ENCODE measurements at places on chromosomes 12 and 14. TPM values are rescaled to one million over a fixed set of nuclear protein-coding genes. Genes with fewer than 3 reads are reported as not detected.

SAV1 gene
- total RNA-seq: 11.6 TPM

POU6F1 gene
- total RNA-seq: 6.0 TPM

TGM1 gene
- 4.2 TPM for total RNA-seq

AMIGO2 gene
- 1.7 TPM for total RNA-seq

TAS2R42 gene
- total RNA-seq: not detected

FAM90A1 gene
- 0.54 TPM for total RNA-seq

ZNF84 gene
- 76.7 TPM for total RNA-seq

CELA1 gene
- not detected for total RNA-seq

EML5 gene
- total RNA-seq: 2.1 TPM

C1QL4 gene
- total RNA-seq: 4.8 TPM

AMN gene
- total RNA-seq: 0.34 TPM

KCNMB4 gene
- 18.7 TPM for total RNA-seq

PROX2 gene
- not detected for total RNA-seq

PLEKHD1 gene
- total RNA-seq: 1.3 TPM

CFAP54 gene
- 0.15 TPM for total RNA-seq

CD27 gene
- total RNA-seq: not detected

SELPLG gene
- 0.34 TPM for total RNA-seq

DPF3 gene
- total RNA-seq: 13.7 TPM

TDG gene
- total RNA-seq: 56.8 TPM

KRT8 gene
- 14.0 TPM for total RNA-seq

KRT78 gene
- total RNA-seq: not detected

BMP4 gene
- 3.7 TPM for total RNA-seq
